ENCODE measurements at places on chromosomes 1 and 21.
A peak's percentile ranks its signal among the peaks of the same experiment; 100 is the strongest.

GRCh38 chr1:6858596-6858995 lies 73.3 kb downstream of the CAMTA1 start:
- DNase-seq: no peak

- no peak for DNase-seq
Observed at GRCh38 chr1:181097242-181097641, 8.7 kb downstream of the IER5 start.

DNA sequence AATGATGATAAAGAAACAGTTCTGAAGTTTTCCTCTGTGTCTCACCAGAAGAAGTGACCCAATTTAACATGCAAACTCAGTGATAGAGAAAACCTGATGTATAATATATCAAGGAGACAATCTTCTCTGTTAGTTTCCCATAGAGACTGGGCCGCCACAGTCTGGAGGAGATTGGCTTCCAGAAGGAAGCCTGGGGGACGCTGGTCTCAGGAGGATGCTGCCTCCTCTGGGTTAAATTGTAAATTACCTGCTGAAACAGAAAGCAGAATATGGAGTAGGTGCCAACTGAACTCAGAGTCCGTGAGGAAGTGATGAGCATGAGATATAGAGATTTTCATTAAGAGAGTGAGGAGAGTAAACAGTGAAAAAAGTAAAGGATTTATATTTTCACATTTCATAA lies 15.8 kb downstream of the OR14I1 start:
- DNase-seq: no peak

DNA sequence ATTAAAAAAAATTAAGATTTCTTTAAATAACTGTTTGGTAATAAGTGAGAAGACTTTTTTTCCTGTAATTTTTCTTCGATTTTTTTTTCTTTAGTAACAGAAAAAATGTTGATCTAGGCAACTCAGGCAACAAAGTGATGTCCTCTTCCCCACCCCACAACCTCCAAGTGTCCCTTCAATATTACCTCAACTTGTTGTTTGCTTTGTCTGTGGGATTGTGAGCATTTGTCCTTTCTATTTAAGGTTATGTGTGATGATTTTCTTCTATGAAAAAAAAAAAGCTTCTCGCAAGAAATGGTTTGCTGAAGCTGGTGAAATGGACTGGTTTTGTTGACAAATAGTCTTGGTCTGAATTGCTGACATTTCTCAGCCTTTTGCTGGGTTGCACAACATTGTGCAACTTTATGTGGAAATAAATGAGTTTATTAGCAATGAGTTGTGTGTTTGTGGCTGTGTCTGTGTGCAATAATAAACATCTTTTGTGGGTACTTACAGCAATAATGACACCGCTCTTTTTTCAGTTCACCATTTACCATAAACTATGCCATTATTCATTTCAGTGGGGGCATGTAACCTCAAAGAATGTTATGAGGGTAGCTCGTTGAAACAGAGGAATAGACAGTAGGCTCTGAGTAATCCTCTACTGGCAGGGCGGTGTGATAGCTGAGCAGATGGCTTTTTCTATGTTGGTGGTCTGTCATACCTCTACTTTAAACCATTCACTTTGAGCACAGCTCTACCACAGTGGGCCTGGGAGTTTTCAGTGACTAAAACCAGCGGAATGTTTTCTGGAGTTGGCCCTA lies 218.4 kb downstream of the HLX start:
- peak; percentile 100 for DNase-seq

DNA sequence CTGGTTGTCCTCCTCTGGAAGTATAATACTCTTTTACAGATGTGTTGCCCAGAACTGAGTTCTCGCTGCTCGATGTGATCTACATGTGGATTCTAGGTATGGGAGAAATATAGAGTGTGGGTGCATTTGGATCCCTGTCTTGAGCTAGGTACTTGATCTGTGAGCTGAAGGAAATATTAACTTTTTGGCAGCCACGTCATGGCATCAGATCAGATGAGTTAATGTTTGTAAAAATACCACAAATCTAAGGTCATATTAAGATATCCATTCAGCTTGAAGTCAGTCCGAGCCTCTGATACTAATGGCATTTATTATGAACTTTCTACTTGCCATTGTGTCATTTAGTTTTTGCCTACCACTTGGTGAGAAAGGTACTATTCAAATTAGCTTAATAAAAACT lies 24.6 kb downstream of the MAPKAPK2 start:
- DNase-seq: no peak

DNA sequence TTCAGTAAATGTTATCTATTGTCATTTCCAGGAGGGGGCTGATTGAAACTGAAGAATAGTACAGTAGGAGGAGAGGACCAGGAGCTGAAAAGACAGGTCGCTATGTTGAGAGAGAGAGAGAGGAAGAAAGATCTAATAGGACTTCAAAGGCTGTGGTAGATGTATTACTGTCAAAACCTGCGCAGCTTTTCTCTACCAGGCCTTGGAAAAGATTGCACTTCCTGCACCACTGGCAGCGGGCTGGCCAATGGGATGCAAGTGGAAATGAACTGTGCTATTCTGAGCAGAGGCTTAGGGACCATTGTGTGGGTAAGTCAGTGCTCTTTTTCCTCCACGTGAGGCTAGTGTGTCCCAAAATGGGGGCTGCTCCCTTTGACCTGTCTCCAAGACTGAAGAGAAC lies 47.1 kb downstream of the MDM4 start:
- no peak for DNase-seq

DNA sequence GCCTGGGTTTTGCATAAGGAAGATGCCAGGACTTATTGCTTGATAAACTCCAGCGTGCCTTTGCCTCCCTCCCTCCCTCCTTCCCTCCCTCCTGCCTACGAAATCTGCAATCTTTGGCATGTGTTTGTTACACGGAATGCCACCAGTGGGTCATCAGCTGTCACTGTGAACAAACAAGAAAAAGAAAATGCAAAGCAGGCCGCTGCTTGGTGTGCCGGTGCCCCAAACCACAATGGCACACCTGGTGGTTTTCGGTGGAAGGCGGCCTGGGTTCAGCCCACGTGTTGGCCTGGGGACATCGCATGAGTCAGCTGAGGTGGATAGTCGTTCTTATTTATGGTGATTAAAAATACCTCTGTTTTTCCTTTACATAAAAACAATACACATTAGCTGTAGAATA lies 16.3 kb upstream of the IFNLR1 start:
- no peak for DNase-seq

DNA sequence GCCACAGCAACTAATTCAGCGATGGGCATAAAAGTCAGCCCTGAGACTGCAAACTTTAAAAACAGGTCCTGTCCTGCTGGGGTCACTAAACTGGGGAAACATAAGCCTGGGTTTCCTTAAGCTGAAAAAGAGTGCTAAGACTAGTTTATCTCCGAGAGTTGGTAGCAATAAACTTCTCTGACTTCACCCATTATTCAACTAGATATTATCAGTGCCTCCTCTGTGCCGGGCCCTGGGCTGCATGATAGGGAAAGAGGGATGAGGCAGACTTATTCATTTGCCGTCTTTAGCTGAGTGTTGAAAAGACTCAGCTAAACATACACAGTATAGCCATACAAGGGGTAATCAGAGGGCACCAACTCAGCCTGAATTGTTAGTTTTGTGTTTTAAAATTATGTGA lies 33.0 kb downstream of the AK2 start:
- no peak for DNase-seq

GRCh38 chr1:43346636-43347035 lies 9.0 kb downstream of the MPL start:
- no peak for DNase-seq

DNA sequence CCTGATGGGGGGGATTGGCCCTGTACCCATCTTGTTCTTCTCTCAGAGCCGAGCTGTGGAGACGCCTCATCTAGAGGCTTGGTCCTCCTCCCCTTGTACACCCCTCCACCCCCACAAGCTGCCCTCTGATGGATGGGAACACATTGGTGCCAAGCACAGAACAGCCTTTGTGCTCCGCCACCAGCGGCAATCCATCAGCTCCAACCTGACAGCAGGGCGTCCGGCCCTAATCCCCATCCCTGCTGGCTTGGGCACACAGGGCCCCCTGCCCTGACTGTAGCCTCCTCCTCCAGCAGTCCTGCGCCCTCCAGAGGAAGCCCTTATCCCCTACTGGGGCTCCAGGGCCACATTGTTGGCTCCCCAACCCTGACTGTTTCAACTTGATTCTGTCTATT lies 3.8 kb upstream of the MYOG start:
- DNase-seq: no peak

GRCh38 chr1:231690059-231690458 lies 63.5 kb downstream of the DISC1 start:
- DNase-seq: no peak

DNA sequence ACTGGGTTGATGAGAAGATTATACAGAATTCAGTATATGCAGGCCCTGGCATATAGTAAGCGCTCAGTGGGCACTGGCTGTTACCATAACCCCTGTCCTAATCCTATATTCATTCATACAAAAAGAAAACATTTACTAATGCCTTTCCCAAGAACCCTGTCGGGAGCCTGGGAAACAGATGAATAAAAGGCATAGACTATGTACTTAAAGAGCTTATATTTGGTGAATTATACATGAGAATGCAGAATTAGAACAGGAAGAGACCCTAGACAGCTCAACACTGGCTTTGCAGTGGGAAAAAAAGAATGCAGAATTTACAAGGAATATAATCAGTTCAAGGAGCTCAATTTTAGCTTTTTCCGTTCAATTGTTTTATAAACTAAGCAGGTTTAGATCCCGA lies 10.9 kb downstream of the AK2 start:
- no peak for DNase-seq

DNA sequence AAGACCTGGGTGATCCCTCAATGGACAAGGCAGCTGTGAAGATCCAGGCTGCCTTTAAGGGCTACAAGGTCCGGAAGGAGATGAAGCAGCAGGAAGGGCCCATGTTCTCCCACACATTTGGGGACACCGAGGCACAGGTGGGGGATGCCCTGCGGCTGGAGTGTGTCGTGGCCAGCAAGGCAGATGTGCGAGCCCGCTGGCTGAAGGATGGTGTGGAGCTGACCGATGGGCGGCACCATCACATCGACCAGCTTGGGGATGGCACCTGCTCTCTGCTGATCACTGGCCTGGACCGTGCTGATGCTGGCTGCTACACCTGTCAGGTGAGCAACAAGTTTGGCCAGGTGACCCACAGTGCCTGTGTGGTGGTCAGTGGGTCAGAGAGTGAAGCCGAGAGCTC lies 85.2 kb downstream of the TRIM11 start:
- no peak for DNase-seq

- peak; percentile 46 for DNase-seq
Observed at GRCh38 chr1:37560401-37561132, 3.8 kb downstream of the DNALI1 start.

GRCh38 chr1:230283678-230284077 lies 142.5 kb downstream of the PGBD5 start:
- no peak for DNase-seq

GRCh38 chr1:22088331-22088730 lies 35.8 kb downstream of the CDC42 start:
- DNase-seq: no peak

DNA sequence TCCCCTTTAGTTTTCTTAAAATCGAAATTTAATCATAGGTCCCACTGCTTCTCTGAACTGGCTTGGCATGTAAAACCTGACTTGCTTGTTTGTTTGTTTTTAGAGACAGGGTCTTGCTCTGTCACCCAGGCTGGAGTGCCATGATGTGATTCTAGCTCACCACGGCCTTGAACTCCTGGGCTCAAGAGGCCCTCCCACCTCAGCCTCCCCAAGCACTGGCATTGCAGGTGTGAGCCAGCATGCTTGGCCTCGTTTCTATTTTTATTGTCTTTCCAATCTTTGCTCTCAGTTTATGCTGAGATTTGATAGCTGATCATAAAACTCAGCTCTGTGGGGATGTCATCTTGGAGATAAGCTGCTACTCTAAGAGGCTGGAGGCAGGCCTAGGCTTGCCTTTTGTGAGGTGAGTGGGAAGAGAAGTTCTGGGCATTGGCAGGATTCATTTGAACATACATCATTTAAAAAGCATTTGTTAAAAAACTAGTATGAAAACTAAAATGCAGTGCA lies 51.5 kb upstream of the GCLM start:
- DNase-seq: peak; percentile 27

DNA sequence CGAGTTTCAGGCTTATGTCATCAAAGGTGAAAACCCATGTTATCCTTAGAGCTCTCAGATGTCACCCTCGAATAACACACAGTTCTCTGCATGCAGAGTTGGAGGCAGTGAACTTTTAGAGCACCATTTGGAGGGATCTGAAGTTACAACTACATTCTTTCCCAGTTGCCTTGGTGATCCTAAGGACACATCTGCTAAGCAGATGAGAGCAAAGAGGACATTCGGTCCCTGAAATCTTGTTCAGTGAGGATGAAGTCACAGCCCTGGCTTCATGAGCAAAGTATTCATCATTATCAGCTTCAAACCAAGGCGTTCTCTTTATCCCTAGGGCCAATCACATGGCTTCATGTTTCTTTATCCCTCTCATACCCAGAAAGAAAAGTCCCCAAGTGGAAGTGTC lies 23.1 kb upstream of the MCOLN2 start:
- DNase-seq: peak; percentile 91

DNA sequence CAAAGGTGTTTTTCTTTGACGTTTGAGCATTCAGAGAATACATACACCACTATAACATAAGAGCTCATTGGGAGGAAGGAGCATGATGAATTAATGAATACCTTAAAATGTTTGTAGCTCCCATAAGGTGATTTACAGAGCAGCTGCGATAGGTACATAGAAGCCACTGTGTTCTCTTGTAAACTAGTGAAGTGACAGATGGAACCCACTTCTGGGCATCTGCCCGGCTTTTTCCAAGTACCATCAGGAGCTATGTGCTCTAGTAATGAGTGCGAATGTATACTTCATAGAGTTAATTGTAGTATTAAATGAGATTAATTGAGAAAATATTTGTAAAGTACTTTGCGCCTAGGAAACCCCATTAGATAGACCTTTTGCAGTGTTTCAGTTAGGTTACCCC lies 48.4 kb downstream of the HENMT1 start:
- DNase-seq: no peak

- DNase-seq: peak; percentile 69
Observed at GRCh38 chr1:63698001-63698838, 75.6 kb upstream of the ROR1 start.

- DNase-seq: no peak
Observed at GRCh38 chr1:245592189-245592460, 437.3 kb downstream of the KIF26B start.

DNA sequence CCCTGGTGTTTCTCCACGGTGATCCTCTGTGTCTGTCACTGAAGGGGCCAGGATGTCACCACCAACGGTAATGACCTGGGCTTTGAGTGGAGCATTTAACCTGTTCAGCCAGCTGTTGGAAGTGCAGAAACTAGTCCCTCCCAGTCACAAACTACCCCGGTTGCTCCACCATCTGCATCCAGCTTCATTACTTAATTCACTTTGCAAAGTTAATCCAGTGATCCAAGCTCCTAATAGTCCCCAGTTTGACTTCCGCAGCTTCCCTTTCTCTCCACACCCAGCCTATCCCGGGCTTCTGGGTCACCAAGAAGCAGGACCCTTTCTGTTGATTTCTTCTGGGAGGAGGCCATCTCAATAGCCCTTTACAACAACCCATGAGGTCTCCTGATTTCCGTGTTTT lies 63.5 kb downstream of the MDM4 start:
- no peak for DNase-seq

Data from AG10803 (cell line).